Pancreas (tissue), 10 donors: ENCODE measurements at places on chromosomes 13 and 19.

DNA sequence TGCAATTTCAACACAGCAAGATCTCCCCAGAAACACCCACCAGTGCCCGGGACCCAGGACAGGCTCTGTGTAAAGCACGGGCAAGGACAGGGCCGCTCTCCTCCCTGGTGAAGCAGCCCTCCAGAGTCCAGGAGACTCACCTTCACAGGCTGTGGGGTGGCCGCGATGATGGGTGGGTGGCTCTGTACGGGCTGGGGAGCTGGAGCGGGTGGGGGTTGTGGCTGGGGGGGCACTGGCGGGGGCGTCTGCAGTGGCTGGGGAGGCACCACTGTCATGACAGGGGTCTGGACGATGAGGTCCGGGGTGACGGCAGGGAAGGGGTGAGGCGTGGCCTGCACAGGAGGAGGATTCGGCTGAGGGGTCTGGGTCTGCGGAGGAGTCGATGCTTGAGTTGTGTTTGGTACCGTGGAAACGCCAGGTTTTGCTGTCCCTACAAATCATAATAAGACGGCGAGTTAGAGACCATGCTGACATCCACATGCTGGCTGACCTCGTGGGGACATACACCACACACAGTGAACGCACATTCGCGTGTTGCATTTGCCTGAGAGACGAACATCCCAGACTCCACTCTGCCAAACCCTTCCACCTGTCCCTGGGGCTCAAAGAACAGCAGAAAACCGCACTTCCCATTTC is 33.1 kb upstream of the EPHX3 start:
- DNase-seq = no peak

DNA sequence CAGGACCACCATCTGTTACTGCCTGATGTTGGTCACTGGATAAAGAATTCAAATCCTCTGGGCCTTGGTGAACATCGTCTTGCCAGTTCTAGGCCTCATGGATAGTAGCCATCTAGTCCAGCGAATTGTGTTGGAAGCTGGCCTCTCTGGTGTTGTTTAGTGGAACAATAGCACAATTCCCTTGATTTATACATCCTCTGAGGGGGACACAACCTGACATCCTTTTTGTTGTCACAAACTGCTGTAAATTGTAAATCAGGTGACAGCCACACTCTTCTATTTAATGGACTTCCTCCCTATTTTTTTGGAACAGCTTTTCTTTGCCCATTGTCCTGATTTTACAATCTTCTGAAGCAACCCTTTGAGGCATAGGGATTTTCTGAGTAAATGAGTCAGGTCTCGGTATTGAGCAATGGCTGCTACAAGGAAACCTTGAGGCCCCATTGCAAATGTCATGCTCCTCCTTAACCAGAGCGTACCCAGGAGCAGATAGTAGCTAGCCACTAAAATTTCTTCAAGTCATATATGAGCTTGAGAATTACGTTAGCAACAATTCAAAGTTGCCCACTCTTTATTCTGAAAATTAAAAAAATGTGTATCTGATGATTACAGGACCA is 263.3 kb downstream of the COG6 start:
- no peak for DNase-seq

- no peak for DNase-seq
Measured at GRCh38 chr19:48596237-48596636, 10.3 kb upstream of the SPACA4 start.

GRCh38 chr13:60331249-60332012 is 65.6 kb upstream of the TDRD3 start:
- DNase-seq = no peak

- no peak for DNase-seq
Measured at GRCh38 chr13:108813587-108814170, 184.3 kb downstream of the MYO16 start.

- no peak for DNase-seq
Measured at GRCh38 chr19:2574478-2574931, 98.6 kb downstream of the GADD45B start.

GRCh38 chr19:16535381-16535780 is 6.9 kb downstream of the CHERP start:
- no peak for DNase-seq

- DNase-seq = peak; percentile 47
Measured at GRCh38 chr19:38543807-38544568, 73.8 kb downstream of the MAP4K1 start.

DNA sequence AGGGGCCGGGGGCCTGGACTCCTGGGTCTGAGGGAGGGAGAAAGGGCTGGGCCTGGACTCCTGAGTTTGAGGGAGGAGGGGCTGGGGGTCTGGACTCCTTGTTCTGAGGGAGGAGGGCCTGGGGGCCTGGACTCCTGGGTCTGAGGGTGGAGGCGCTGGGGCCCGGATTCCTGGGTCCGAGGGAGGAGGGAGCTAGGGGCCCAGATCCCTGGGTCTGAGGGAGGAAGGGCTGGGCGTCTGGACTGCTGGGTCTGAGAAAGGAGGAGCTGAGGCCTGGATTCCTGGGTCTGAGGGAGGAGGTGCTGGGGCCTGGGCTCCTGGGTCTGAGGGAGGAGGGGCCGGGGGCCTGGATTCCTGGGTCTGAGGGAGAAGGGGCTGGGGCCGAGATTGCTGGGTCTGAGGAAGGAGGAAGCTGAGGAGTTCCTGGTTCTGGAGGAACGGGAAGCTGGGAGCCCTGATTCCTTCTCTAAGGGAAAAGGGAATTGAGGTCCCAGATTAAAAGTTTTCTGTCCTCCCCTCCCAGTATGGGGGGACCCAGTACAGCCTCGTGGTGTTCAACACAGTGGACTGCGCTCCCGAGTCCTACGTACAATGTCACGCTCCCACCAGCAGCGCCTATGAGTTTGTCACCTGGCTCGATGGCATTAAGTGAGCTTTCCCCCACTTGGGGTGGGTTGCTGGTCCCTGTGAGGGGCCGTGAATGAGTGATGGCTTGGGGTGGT is 721 bp downstream of the MED25 start:
- no peak for DNase-seq

GRCh38 chr13:80215368-80215767 is 125.6 kb downstream of the SPRY2 start:
- no peak for DNase-seq

DNA sequence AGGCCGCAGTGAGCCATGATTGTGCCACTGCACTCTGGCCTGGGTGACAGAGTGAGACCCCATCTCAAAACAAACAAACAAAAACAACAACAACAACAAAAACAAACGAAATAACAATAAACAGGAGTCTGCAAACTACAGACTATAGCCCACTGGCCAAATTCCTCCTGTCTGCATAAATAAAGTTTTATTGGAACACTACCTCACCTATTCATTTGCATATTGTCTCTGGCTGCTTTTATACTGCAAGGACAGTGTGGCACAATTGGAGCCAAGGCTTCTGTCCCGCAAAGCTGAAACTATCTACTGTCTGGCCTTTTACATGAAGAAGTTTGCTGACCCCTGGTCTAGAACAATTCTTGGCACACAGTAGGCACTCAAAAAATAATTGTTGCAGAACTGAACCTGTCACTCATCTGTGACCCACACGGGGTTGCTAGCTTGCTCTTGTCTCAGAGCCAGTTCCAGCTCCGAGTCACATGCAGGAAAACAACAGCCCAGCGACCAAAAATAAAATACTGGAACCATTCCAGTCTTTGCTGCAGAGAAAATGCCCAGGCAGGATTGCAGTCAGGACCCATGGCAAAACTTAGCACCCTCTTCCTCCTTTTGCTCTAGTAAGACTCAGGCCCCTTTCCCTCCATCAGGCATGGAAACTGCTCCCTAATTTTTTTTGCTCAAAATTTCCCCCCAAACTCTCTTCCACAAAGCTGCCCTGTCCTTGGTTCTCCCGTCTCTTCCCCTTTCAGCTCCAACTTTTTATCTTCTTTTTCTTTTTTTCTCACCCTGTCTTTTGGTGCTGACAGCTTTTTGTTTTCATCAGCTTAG is 4.8 kb upstream of the MYH14 start:
- DNase-seq = no peak

DNA sequence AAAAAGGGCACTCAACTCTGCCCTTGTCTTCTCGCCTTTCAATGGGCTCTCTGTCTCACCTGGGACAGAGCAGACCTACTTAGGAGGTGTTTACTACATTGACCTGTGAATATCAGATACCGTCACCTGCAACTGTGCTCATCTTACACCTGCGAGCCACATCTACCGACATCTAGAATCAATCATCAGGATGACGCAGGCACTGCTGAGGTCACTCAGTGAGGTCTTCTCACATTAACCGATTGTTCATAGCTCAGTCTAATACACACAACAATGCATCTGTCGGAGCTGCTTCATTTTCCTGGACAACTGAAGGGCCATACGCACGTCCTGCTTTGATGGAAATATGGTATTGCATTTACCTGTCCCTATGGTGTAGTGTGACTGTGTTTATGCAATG is 211.9 kb downstream of the FGF9 start:
- no peak for DNase-seq

GRCh38 chr13:67048084-67048820 is 181.9 kb downstream of the PCDH9 start:
- peak; percentile 11 for DNase-seq

DNA sequence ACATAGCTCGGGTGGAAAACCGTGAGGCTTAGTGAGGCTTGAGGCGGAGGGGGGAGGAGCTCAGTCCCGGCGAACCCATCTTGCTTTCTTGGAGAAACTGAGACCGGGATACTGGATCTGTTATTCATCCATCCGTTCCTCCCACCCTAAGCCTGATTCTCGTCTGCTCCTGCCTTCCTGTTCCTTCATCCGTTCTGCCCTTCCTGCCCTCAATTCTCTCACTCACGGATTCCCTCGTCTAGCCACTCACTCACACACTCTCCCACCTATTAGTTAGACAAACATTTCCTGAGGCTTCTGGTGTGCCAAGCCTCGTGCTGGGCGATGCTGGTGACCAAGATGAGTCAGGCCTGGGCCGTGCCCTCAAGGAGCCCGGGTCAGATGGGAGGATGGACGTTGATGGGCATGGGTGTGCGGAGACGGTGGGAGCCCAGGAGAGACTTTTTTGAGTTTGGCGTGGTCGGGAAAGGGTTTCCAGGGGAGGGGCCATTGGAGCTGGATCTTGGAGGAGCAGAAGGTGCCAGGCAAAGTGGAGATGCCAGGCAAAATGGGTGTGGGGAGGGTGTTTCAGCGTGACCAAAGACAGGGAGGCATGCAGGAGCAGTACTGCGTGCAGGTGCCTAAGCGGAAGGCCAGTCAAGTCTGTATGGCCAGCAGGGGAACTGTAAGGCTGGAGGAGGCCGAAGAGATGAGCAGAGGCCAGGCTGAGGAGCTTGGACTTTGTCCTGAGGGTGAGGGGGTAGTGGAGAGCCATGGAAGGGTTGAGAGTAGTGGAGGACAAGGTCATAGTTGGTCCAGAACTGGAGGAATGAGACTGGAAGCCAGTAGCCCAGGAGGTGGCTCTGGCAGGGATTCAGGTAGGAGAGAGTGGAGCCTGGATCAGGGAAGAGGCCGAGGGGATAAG is 7.4 kb upstream of the CNFN start:
- DNase-seq = no peak

DNA sequence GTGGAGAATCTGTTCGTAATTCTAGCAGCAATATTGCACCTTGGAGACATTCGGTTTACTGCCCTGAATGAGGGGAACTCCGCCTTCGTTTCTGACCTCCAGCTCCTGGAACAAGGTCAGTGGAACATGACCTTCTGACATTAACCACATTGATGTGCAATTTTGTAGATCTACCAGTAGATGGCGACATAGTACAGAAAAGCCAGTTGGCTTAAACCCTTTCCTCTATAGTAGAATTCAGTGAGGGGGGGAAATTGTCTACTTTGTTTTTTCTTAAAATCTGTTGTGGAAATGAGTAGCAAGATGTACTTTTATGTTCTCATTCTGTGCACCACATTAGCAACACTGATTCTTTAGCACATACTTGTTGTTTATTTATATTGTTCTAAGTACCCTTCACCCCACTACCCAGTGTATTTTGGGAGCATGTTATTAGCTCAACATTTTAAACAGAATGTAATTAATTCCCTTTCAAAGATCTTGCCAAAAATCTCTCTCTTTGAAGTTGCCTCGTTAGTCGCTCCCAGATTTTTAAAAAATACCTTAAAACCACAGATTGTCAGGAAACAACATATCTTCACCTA is 332.2 kb downstream of the MYO16 start:
- DNase-seq = no peak

- no peak for DNase-seq
Measured at GRCh38 chr19:1590641-1591397, 1.8 kb downstream of the MBD3 start.

GRCh38 chr13:61900033-61900432 is 484.4 kb upstream of the PCDH20 start:
- DNase-seq = no peak

- no peak for DNase-seq
Measured at GRCh38 chr13:21568854-21569253, 35.1 kb downstream of the MICU2 start.

DNA sequence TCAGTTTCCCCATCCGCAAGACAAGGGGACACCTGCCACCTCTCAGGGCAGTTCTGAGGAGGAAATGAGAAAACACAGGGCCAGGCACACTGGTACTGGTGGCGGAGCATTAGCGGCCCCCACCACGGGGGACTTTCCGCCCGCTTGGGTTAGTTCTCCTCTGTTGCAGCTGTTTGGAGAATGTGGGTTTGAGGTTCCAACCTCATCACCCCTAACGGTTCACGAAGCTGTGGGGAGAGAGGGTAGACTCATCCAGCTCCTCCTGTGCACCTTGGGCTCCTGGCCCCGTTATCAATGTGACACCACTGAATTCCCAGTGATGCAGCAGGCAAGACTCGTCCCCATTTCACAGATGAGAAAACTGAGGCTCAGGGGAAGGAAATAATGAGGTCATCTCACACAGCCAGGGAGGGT is 10.3 kb downstream of the PTPRS start:
- no peak for DNase-seq

DNA sequence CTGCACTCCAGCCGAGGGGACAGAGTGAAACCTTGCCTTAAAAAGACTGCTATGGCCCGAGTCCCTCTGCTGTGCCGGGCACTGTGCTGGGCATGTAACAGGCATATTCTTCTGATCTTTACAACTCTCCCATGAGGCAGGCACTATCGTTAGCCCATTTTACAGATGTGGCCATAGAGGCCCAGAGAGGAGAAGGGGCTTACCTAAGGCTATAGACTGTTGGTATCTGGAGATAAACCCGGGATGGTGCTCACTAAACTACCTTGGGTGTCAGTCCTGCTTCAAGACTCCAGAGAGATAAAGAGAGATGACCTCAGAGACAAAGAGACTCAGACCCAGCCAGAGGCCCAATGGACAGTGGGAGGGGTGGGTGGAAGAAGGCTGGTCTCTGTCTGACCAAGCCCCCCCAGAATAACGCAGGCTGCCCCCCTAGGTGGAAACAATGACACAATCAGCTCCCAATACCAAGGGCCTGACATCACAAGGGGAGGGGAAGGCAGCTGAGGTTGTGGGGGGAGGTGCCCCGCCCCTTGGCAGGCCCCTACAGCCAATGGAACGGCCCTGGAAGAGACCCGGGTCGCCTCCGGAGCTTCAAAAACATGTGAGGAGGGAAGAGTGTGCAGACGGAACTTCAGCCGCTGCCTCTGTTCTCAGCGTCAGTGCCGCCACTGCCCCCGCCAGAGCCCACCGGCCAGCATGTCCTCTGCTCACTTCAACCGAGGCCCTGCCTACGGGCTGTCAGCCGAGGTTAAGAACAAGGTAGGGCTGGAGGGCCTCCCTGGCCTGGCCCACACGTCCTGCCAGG is at the start of gene CNN1:
TSS of gene CNN1 (plus strand) at position 620 of the 805 bp plus-strand sequence. CDS start at position 697, 77 bp downstream.
- DNase-seq = no peak
